ENCODE measurements at places on chromosomes 16 and 17.
A peak's percentile ranks its signal among the peaks of the same experiment; 100 is the strongest.

GRCh38 chr17:82753201-82753464 is 1.3 kb downstream of the TBCD start:
- no peak for DNase-seq

- DNase-seq, result peak; percentile 44
Measured at GRCh38 chr17:72077326-72077960, 43.4 kb upstream of the SOX9 start.

- DNase-seq, result no peak
Measured at GRCh38 chr16:87190288-87191230, 126.6 kb downstream of the C16orf95 start.

GRCh38 chr17:28533091-28533807 is 19.2 kb downstream of the UNC119 start:
- no peak for DNase-seq

GRCh38 chr16:89202422-89203215 is 2.3 kb upstream of the SLC22A31 start:
- no peak for DNase-seq

DNA sequence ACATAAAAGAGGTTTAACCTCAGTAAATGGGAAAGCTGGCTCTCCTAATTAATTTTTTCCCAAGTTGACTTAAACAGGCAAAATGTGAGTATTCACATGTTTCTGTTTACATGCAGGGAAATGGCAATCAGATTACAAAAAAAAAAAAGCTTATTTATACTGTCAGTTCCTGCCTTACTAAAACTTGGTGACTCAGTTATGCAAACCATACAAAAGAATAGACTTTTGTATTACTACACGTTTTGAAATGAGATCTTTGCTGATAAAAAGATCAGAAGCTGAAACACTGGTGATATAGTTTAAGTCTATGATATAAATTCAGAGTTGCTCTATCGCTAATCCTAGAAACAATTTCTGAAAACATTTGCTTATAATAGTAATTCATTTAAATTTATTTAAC is 9.4 kb upstream of the KCNJ2 start:
- DNase-seq, result no peak

- DNase-seq, result no peak
Measured at GRCh38 chr16:14427371-14427948, 202.6 kb downstream of the PARN start.

GRCh38 chr16:80824623-80825364 is 20.4 kb upstream of the CDYL2 start:
- DNase-seq, result no peak

DNA sequence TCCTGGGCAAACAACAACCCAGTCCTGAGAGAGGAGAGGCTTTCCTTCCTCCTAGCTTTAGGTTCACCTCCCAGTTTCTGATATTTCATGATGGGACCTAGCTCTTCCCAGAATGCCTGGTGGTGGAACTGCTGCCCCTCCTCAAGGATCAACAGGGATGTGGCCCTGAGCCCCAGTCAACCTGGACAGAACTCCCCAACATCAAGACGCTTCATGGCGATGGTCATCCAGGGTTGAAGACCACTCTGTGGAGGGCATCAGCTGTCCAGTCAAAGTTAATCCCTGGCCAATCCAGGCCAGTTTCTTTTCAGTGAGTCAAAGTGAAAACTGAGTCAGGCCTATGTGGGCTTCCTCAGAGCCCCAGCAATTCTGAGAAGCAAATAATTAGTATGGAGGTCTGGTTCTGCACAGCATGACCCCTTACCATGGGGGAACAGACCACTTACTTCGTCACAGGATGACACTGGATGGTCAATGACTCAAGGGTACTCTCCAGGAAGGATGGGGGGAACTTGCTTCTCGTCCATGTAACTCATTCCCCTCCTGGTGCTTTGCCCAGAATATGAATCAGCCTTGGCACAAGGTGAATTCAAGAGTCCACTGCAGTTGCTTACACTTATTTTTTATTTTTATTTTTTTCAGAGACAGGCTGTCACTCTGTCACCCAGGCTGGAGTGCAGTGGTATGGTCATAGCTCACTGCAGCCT is 14.7 kb upstream of the XYLT2 start:
- DNase-seq, result no peak

GRCh38 chr16:78242239-78242630 is 142.8 kb downstream of the WWOX start:
- no peak for DNase-seq

DNA sequence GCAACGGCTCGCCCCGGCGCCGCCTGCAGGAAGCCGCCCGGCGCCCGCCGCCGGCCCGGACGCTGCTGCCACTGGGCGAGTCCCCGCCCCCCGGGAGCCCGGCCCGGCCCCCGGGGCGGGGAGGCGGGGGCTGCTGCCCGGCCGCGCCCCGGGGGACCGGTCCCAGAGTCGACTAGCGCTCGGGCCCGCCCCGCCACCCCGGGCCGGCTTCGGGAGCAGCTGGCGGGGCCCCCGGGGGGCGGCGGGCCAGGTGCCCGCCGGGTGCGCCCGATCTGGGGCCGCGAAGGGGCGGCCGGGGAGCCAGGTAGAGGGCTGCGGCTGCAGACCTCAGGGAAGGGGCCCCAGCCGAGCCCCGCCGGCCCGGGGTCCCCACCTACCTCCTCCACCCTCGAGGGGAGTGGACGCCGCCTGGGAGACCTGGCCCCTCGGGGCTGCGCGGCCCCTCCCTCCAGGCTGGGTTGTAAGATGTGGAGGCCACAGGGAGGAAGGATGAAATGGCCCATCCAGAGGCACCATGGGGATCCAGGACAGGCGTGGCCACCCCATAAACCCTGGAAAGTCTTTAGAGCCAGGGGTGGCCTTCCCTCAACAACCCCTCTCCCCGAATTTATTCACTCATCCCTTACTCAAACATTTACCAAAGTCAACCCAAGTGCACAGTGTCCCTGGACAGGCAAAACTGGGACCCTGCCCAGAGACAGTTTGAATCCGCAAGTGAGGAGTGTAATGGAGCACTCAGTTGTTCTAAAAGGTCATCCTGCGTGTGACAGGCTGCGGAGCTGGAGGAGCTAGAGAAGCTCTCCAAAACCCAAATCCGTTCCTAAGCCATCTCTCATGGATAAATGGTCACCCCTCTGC is at the start of gene CDYL2:
Gene CDYL2 (minus strand): TSS at position 73 of the 858 bp plus-strand sequence. CDS start 425 bp downstream, outside the sequence.
- DNase-seq, result no peak

DNA sequence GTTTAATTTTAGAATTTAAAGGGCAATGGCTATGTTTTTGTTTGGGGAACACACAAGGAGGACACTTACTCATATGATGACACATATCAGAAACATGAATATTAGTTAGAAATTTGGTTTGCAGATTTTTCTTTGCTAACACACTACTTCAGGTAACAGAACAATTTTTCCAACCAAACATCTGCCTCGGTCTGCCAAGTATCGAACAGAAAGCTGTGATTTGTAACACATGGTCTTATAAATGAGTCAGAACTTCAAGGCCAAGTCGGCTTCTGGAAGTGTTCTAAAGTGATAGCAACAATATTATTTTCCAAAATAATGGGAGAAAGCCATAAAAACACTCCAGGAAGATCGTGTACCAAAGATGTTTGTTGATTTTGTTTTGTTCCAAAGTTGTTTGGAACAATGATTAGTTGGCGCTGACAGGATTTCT is 75.9 kb upstream of the PMFBP1 start:
- no peak for DNase-seq

GRCh38 chr16:50265260-50265659 is 1.1 kb upstream of the ADCY7 start:
- no peak for DNase-seq

DNA sequence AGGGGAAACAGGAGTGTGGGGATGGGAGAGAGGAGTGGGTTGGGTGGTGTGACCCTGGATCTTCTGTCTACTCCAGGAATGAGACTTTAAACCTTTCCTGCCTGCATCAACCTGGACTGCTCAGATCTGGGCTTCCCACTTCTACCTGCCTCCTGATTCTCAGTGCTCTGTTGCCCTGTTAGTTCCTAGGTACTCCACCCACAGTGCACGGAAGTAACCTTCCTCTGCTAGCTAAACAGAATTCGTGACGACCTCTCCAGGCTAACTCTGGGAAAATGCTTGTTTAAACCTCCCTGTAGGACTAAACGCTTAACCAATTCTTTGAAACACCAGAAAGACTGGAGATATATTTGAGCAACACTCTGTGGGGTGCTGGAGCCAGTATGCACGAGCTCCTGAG is 83.4 kb upstream of the CLEC3A start:
- DNase-seq, result no peak
